Esophagus muscularis mucosa (tissue), 4 donors: ENCODE measurements at places on chromosomes 3 and 15. TPM values are rescaled to one million over a fixed set of nuclear protein-coding genes. Genes with fewer than 3 reads are reported as not detected.
A peak's percentile ranks its signal among the peaks of the same experiment; 100 is the strongest.

GRCh38 chr3:73624821-73625665, at the start of gene PDZRN3:
Gene PDZRN3 (minus strand): TSS chr3:73624941.
- no peaks in the 10 kb centered on the region for H3K36me3 ChIP-seq
- DNase-seq = no peak
- peak within 1 kb of the TSS; percentile 95 for H3K27ac ChIP-seq
- H3K4me3 ChIP-seq = peak within 1 kb of the TSS; percentile 92
- peaks cover 43% of the 10 kb centered on the region for H3K4me1 ChIP-seq
- H3K27me3 ChIP-seq = no peaks in the 10 kb centered on the region

- no peak overlapping the region for H3K27ac ChIP-seq
- no peaks in the 10 kb centered on the region for H3K27me3 ChIP-seq
- H3K36me3 ChIP-seq = no peaks in the 10 kb centered on the region
- H3K4me3 ChIP-seq = no peak overlapping the region
Observed at GRCh38 chr3:133487204-133487603, 86.3 kb upstream of the CDV3 start.

DNA sequence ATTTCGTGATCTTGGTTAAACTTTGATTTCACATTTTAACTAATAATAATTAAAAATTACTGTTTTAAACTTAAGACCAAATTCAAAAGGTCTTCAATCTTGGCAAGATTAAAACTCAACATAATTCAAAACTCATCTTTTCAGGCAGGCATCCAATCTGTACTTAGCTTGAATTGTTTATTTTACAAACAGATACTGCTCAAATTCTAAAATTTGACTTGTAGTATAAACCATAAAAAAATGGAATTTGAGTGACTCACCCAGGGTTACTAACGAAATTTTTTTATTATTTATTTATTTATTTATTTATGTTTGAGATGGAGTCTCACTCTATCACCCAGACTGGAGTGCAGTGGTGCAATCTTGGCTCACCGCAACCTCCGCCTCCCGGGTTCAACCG, 64.4 kb downstream of the GAP43 start:
- no peak for DNase-seq
- H3K27ac ChIP-seq = no peak overlapping the region
- H3K27me3 ChIP-seq = no peaks in the 10 kb centered on the region
- no peaks in the 10 kb centered on the region for H3K4me1 ChIP-seq
- H3K4me3 ChIP-seq = no peak overlapping the region

- H3K27ac ChIP-seq = no peak overlapping the region
- H3K4me1 ChIP-seq = no peaks in the 10 kb centered on the region
- H3K4me3 ChIP-seq = no peak overlapping the region
Observed at GRCh38 chr3:77304700-77305021, 264.8 kb downstream of the ROBO2 start.

GRCh38 chr3:107831590-107831989, 259.2 kb downstream of the CD47 start:
- H3K36me3 ChIP-seq = no peaks in the 10 kb centered on the region
- no peaks in the 10 kb centered on the region for H3K27me3 ChIP-seq
- H3K4me3 ChIP-seq = no peak overlapping the region
- H3K27ac ChIP-seq = no peak overlapping the region
- DNase-seq = peak; percentile 14
- no peaks in the 10 kb centered on the region for H3K4me1 ChIP-seq

SMCO1 gene
- total RNA-seq = not detected

GRCh38 chr3:36904641-36905040, 40.2 kb downstream of the TRANK1 start:
- H3K4me3 ChIP-seq = no peak overlapping the region
- H3K27me3 ChIP-seq = no peaks in the 10 kb centered on the region
- peaks cover 16% of the 10 kb centered on the region for H3K4me1 ChIP-seq
- no peak for DNase-seq

DNA sequence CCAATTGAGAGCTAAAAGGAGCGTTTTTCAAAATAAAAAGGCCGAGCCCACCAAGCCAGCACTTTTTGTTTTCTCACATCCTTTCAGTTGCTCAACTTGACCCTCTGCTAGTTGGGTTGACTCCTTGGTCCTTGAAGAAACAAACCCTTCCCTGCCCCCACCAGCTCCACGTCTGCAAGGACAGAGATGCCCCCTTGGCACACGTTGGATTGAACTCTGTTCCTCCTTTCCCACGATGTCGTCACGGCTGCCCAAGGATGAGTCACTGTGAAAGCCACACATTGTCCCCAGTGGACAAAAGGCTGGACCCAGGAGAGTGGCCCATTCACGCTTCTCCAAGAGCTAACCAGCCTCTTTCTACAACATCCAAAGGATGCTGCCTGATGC, 43.0 kb upstream of the SPATA12 start:
- no peak overlapping the region for H3K27ac ChIP-seq
- no peak overlapping the region for H3K4me3 ChIP-seq
- no peaks in the 10 kb centered on the region for H3K36me3 ChIP-seq
- DNase-seq = no peak
- H3K4me1 ChIP-seq = peaks cover 23% of the 10 kb centered on the region
- H3K27me3 ChIP-seq = no peaks in the 10 kb centered on the region

GRCh38 chr3:12886106-12886679, 44.8 kb upstream of the RPL32 start:
- no peak for DNase-seq
- no peaks in the 10 kb centered on the region for H3K27me3 ChIP-seq
- no peak overlapping the region for H3K27ac ChIP-seq
- peaks cover 12% of the 10 kb centered on the region for H3K4me1 ChIP-seq

- H3K27me3 ChIP-seq = no peaks in the 10 kb centered on the region
- H3K36me3 ChIP-seq = no peaks in the 10 kb centered on the region
- H3K27ac ChIP-seq = no peak overlapping the region
- H3K4me3 ChIP-seq = no peak overlapping the region
- no peaks in the 10 kb centered on the region for H3K4me1 ChIP-seq
Observed at GRCh38 chr3:32249184-32249782, 10.8 kb downstream of the CMTM8 start.

ARL6IP5 gene
- 116 TPM for total RNA-seq

GRCh38 chr3:119160361-119160760, 13.0 kb upstream of the UPK1B start:
- no peak overlapping the region for H3K4me3 ChIP-seq
- no peaks in the 10 kb centered on the region for H3K36me3 ChIP-seq

GASK1A gene
- 12.9 TPM for total RNA-seq

GRCh38 chr3:100002599-100003350, 111.5 kb downstream of the FILIP1L start:
- peak overlapping the region; percentile 18 for H3K27ac ChIP-seq
- H3K27me3 ChIP-seq = no peaks in the 10 kb centered on the region
- no peak for DNase-seq
- H3K4me3 ChIP-seq = no peak overlapping the region
- no peaks in the 10 kb centered on the region for H3K36me3 ChIP-seq

DNA sequence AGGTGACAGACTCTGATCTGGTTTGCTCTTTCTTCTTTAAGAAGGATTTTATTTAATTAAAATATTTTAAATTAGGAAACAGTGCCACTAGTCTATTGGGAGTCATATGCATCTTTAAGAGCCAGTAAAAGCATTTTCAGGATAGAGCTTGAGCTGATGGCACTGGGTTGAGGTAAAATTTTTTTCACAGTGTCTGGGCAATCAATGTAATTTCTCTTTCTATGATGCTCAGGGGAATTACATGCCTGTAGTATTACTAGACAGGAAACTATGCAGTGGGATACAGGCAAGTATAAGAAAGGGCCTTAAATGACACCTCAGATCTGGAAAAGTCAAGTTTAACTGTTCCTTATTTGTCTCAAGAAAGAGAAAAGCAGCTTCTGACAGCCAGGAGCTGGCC, 76.4 kb downstream of the GAP43 start:
- H3K4me1 ChIP-seq = peaks cover 15% of the 10 kb centered on the region
- no peaks in the 10 kb centered on the region for H3K27me3 ChIP-seq
- no peak overlapping the region for H3K27ac ChIP-seq
- no peak overlapping the region for H3K4me3 ChIP-seq

GRCh38 chr3:164460851-164461250, 617.4 kb downstream of the SI start:
- no peak overlapping the region for H3K4me3 ChIP-seq
- DNase-seq = no peak
- no peak overlapping the region for H3K27ac ChIP-seq
- H3K4me1 ChIP-seq = peaks cover 10% of the 10 kb centered on the region

GPR176 gene
- 5.6 TPM for total RNA-seq

OR5K2 gene
- not detected for total RNA-seq

NDUFAF3 gene
- total RNA-seq = 107 TPM

DNA sequence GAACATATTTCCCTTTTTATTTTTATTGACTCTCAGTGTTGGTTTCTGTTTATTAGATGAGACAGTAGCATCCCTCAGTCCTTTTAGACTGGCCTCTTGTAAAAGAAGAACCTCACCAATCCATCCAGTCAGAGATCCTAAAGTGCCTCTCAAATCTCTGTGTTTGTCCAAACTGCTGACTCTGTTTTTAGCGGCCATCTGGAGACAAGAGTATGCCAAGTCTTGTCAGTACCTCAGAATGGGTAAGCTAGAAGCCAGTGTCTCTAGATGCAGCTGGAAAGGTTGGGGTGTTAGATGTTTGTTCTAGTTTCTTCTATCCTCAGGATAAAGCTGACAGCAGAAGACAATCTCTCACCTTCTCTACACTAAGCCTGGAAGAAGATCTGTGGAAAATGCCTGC, 537.7 kb upstream of the ZNF385D start:
- H3K27me3 ChIP-seq = no peaks in the 10 kb centered on the region
- no peaks in the 10 kb centered on the region for H3K36me3 ChIP-seq
- no peak overlapping the region for H3K27ac ChIP-seq
- no peak for DNase-seq

DNA sequence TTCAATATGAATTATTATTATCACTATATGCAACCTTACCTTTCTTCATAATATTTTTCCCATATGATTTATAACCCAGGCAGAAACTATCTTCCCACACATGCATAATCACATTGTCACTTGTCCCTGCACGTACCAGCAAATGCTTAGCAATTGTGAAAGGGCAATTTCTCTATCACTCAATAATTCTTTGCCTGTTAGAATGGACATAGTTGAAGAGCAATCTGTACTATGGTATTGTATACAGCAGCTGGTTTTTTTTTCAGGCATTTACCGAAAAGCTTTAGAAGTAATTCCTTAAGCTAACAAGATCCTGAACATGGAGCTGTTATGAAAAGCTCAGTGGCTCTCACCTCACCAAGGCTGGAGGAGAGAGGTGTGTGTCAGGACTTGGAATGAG, 999.5 kb downstream of the TUSC7 start:
- DNase-seq = no peak
- H3K4me3 ChIP-seq = no peak overlapping the region
- H3K36me3 ChIP-seq = no peaks in the 10 kb centered on the region
- no peak overlapping the region for H3K27ac ChIP-seq

- H3K27me3 ChIP-seq = no peaks in the 10 kb centered on the region
- H3K4me3 ChIP-seq = no peak overlapping the region
- no peak for DNase-seq
- H3K36me3 ChIP-seq = no peaks in the 10 kb centered on the region
- H3K4me1 ChIP-seq = peaks cover 34% of the 10 kb centered on the region
Observed at GRCh38 chr3:8485141-8485870, 16.3 kb upstream of the LMCD1 start.

DNA sequence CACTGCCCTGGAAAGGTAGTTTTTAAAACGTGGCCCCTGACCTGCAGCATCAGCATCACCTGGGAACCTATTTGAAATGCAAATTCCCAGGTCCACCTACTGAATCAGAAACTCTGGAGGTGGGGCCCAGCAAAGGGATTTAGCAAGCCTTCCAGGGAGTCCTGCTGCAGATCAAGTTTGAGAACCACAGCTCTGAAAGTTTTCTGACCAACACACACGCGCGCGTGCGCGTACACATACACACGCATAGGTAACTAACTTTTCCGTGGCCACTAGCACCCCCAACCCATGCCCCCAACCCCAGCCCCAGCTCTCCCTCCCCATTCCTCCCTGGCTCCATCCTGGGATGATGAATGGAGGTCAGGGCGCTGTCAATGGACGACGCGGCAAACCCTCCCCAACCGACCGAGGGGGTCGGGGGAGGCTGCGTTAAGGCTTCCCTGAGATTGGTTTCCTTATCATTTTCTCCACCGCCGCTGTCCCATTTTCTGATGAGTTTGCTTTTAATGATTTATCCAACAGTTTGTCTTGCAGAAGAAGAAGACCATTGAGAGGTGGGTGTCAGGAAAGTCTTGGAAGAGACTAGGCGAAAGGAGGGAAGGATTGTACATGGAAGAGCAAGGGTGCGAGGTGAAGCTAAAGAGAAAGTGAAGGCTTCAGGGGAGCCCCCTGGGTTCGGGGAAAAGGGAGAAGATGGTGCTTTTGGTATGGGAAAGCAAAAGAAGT, 590 bp upstream of the BOC start:
- peak overlapping the region; percentile 83 for H3K4me3 ChIP-seq
- H3K4me1 ChIP-seq = peaks cover 37% of the 10 kb centered on the region
- H3K36me3 ChIP-seq = no peaks in the 10 kb centered on the region

PLA2G4E gene
- total RNA-seq = not detected

DNA sequence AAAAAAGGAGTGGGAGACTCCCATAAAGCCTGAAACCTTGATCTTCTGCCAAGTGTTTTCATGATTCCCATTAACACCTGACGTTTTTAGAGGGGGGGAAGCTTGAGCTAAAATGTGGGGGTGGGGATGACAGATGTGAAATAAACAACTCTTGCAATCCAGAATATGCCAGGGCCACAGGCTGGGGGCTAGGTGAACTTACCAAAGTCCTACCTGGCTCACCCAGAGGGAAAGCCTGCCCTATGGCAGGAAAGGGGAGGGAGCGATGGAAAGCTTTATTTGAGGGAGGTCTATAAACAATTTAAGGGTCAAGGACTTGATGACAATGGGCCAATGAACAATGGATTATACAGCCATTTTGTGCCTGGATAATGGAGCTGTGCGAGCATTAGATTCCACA, 108.3 kb downstream of the LRIG1 start:
- no peak for DNase-seq
- no peaks in the 10 kb centered on the region for H3K27me3 ChIP-seq
- H3K27ac ChIP-seq = peak overlapping the region; percentile 28
- no peak overlapping the region for H3K4me3 ChIP-seq
- H3K4me1 ChIP-seq = peaks cover 32% of the 10 kb centered on the region

RAB6B gene
- 6.2 TPM for total RNA-seq

- H3K27ac ChIP-seq = no peak overlapping the region
- H3K4me3 ChIP-seq = no peak overlapping the region
- no peaks in the 10 kb centered on the region for H3K36me3 ChIP-seq
- no peak for DNase-seq
- no peaks in the 10 kb centered on the region for H3K27me3 ChIP-seq
Observed at GRCh38 chr3:177530908-177531307, 333.6 kb upstream of the TBL1XR1 start.

VEPH1 gene
- 0.52 TPM for total RNA-seq
